ENCODE measurements at places on chromosomes 6 and 20.

GRCh38 chr6:150413781-150414281 lies 45.0 kb downstream of the IYD start:
- DNase-seq: no peak

DNA sequence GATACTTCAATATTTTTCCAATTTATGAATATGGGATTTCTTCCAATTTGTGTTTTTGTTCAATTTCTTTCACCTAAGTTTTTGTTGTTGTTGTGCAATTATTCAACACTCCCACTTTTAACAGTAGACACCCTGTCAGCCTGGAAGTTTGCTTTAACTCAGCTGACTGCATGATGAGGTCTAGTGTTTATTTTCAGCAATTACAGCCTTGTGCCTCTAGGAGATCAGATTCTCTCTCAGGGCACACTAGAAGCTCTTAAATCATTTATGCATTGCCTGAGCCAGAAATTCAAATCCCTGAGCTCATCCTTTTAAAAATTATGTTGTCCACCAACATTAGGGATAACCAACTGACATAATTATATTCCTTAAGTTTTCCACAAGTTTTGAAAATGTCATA lies 85.7 kb downstream of the MRAP2 start:
- no peak for DNase-seq

DNA sequence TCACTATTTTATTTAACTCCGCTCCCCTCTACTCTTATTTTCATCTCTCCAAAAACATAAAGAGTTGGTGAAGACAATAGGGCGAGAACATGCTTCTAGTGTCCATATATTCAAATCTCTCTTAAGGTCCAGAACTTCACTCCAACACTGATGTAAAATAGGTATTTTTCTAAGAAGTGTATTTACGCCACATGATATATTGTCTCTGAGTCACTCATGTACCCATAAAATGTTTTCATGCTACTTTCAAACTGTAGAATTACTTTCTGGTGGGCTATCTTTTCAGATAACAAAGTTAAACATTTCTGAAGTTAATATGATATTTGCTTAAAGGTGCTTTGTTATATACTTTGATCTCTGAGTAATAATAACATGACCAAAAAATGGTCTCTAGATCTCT lies 124.1 kb upstream of the IFNGR1 start:
- no peak for DNase-seq

- no peak for DNase-seq
These were observed 29.3 kb upstream of the ZBTB24 start for GRCh38 chr6:109512271-109512817.

DNA sequence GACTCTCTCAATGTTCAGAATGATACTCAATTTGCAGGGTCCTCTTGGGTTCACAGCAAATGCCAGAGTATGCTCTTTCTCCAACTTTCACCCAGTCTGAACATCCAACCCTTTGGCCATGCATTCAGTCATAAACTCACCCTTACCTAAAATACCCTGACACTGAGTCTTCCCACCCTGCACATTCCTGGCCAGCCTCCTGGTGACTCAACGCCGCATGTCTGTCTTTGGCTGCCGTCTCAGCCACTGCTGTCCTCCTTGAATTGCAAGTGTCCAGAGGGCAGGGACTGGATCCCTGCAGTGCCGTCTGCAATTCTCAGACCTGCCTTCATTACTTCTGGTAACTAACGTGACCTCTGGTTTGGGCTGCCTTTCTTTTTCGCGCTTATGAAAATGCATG lies 593.4 kb downstream of the QKI start:
- no peak for DNase-seq

- no peak for DNase-seq
These were observed 764 bp downstream of the DNTTIP1 start for GRCh38 chr20:45792317-45793118.

- no peak for DNase-seq
These were observed 9.6 kb upstream of the KCNQ2 start for GRCh38 chr20:63482021-63482587.

- no peak for DNase-seq
These were observed 11.3 kb upstream of the PKHD1 start for GRCh38 chr6:52098721-52099120.

DNA sequence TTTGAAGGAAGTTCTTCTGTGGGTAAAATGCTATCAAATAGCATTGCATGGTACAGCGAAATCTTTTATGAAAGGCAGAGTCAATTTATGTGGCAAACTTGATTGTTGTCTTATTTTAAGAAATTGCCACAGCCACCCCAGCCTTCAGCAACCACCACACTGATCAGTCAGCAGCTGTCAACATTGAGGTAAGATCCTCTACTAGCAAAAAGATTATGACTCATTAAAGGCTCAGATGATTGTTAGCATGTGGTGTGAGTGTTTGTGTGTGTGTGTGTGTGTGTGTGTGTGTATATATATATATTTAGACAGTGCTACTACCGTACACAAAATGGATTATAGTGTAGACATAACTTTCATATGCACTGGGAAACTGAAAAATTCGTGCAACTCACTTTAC lies 27.8 kb downstream of the LRRN4 start:
- DNase-seq: no peak

DNA sequence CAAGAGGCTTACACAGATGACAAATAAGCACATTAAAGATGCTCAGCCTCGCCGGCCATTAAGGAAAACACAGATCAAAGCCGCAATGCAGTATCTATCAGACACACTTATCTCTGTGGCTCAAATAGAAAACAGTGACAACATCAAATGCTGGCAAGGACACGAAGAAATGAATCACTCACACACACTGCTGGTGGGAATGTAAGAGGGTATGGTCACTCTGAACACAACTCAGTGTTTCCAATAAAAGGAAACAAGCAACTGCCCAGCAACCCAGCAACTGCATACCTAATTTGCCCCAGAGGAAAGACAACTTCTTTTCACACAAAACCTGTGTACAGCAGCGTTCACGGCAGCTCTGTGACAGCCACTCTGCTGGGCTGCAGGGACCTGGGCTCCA lies 155.8 kb downstream of the WDR27 start:
- no peak for DNase-seq

DNA sequence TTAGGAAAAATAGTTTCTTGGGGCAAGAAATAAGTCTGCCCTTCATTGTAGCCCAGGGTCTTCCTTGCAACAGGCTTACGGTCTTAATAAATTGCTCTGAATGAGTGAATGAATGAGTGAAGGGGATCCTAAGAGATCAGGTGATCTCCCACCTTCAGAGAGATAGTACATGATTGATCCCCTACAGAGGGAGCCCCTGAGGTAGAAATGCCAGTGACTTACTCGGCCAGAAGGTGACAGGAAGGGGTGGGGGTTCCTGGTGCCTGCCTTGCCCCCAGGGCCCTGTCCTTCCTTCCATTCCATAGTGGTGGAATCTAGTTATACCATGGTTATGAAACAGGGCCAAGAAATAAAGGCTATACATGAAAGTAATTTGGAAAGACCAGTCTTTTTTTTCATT lies 215.3 kb upstream of the SSTR4 start:
- DNase-seq: no peak

DNA sequence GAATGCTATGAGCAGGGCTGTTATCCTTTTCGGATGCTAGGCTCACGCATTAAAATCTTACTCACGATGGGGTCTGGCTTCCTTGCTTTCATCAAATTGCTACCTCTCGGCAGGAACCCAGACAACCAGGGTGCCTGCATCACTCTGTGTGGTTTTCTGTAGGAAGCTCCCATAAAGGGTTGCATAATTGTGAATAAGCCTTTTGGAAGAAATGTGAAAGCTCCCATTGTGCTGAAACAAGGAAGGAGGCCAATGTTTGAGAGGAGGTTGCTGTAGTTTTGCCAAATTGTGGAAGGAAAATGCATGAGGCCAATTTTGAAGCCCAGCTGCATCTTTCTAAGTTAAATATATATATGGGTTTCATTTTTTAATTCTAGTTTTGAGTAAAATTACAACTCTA lies 615.5 kb downstream of the C6orf118 start:
- no peak for DNase-seq

GRCh38 chr6:158283304-158283980 lies 28.8 kb upstream of the TULP4 start:
- DNase-seq: no peak

- no peak for DNase-seq
These were observed 8.5 kb downstream of the LRRC1 start for GRCh38 chr6:53803081-53803860.

- no peak for DNase-seq
These were observed 83.5 kb downstream of the ZMYND8 start for GRCh38 chr20:47272893-47273590.

DNA sequence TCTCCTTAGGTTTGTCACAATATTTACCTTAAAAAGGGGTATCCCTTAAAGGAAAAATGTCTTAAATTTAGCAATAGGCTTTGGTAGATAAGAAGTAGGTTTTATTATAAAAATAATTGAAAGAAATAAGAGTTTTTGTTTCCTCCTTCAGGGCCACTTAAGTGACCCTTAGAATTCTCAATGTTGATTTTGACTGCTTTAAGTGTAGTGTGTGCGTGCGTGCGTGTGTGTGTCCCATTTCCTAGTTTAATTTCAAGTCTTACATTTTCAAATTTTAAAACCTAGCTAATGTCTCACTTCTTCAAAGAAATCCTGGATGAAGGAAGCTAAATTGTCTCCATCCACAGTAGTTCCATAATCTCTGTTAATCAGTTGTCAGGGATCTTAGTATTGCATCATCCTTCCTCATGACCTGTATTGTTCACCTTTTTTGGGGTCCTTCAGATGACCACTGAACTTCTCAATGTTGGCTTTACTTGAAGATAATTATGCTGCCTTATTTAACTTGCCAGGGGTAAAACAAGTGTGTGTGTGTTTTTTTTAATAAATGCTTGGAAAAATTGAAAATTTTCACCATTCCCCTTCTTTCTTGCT lies 50.7 kb upstream of the TFB1M start:
- DNase-seq: no peak

- DNase-seq: no peak
These were observed 957 bp downstream of the PROKR2 start for GRCh38 chr20:5315807-5316187.

DNA sequence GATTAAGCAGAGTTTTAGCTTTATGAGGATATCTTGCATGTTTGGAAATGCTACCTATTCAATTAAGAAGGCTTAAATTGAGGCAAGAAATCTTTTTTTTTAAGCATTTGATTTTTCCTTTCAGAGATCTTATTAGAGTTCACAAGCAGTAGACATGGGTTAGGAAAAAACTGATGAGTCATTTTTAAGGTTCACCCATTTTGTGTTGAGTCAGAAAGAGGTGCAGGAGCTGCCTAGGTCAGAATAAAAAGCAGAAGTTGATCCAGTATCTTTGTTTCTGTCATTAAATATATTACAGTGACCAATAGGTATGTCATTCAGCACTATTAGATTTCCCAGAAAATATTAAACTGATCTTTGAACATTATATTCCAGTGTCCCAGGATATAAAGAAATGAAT lies 306.8 kb downstream of the LMBRD1 start:
- no peak for DNase-seq

GRCh38 chr6:157325069-157325805 lies 1.9 kb upstream of the TMEM242 start:
- no peak for DNase-seq

- no peak for DNase-seq
These were observed 4.2 kb downstream of the SCML4 start for GRCh38 chr6:107819964-107820337.

- DNase-seq: no peak
These were observed 51.3 kb upstream of the REV3L start for GRCh38 chr6:111534231-111534751.

GRCh38 chr6:163962627-163963117 lies 548.2 kb downstream of the QKI start:
- DNase-seq: no peak

DNA sequence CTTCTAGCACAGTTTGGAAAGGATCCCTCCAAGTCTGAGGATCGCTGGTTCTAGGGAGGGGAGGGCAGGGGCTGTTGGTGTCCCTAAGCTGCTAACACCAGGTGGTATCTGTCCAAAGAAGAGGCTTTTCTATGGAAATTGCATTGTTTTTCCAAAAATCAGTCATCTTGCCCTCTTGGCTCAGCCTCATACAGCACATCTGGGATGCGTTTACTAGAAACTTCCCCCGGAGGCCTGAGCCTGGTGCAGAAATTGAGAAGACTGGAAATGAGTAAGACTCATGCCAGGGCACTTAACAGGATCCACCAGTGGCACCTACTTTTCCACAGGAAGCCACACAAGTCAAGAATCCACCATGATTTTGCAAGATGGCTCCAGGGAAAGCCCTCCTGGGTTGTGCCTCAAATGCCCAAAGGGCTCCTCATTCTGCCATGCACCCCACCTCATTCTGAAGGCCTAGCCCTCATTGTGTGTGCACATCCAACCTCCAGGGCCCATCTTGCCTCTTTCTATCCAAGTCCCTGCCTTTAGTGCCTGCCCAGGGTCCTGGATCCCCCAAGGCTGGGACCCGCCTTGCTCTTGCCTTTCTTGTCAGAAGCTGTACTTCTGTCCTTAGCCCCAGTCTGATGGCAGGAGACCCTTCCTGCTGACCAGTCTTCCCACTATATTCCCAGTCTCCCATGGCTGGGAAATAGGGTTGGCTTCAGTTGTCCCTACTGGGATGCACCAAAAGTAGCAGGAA lies 97.6 kb downstream of the MRPL14 start:
- DNase-seq: no peak

- DNase-seq: no peak
These were observed 523 bp upstream of the COX7A2 start for GRCh38 chr6:75244063-75244584.

DNA sequence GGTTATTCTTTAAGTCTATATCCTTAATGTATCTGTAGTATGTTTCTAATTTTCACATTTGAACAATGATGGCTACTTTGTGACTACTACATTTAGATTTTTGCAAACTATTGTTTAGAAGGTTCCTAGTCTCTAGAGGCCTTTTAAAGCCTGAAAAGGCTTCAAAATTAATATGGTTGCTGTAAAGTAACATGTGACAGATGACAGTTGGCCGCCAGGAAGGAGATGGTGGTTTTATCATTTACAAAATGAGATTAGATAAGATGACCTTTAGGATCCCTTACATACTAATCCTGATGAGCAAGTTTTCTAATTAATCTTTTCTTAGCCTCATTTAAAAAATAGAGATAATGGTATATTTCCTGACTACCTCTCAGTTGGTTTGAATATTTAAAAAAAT lies 18.8 kb downstream of the SCAF8 start:
- no peak for DNase-seq

DNA sequence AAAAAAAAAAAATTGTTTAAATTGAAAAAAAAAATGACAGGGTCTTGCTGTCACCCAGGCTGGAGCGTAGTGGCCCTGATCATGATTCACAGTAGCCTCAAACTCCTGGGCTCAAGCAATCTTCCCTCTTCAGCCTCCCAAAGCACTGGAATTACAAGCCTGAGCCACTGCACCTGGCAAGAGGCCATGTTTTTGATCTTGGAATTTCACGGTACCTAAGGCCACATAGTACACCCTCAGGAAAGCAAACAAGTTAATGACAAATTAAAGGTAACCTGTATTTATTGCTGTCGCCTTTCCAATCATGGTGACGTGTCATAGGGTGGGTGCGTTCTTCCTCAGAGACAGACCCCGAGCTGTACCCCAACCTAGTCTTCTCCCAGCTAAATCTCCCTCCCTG lies 79.2 kb downstream of the LINC00237 start:
- no peak for DNase-seq

DNA sequence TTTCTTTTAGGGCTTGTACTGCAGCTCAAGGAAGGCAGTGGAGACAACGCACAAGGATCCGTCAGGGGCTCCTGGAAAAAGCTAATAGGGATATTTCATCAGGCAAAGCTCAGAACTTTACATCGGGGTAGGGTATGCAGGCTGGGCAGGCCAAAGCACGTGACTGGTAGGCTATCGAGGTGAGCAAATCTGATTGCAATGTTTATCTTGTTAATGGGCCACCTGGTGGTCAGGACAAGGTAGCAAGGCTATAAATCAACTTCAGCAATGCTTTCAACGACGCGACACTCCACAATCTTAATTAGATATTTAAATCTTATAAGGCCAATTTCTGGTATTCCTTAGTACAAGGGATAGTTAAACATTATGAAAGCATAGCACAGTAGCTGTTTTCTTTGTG lies 1302.8 kb upstream of the EYS start:
- no peak for DNase-seq
